ENCODE measurements at places on chromosomes 16 and 17. TPM values are rescaled to one million over a fixed set of nuclear protein-coding genes. Genes with fewer than 3 reads are reported as not detected.

ASIC2 gene
- polyA plus RNA-seq, result 0.13 TPM

TPSG1 gene
- not detected for polyA plus RNA-seq

EVPLL gene
- not detected for polyA plus RNA-seq

CTF1 gene
- 35.9 TPM for polyA plus RNA-seq

ERN2 gene
- not detected for polyA plus RNA-seq

HOXB13 gene
- not detected for polyA plus RNA-seq

YBX2 gene
- polyA plus RNA-seq, result 0.54 TPM

ACSM2B gene
- not detected for polyA plus RNA-seq

TMEM107 gene
- polyA plus RNA-seq, result 18.6 TPM

DNA sequence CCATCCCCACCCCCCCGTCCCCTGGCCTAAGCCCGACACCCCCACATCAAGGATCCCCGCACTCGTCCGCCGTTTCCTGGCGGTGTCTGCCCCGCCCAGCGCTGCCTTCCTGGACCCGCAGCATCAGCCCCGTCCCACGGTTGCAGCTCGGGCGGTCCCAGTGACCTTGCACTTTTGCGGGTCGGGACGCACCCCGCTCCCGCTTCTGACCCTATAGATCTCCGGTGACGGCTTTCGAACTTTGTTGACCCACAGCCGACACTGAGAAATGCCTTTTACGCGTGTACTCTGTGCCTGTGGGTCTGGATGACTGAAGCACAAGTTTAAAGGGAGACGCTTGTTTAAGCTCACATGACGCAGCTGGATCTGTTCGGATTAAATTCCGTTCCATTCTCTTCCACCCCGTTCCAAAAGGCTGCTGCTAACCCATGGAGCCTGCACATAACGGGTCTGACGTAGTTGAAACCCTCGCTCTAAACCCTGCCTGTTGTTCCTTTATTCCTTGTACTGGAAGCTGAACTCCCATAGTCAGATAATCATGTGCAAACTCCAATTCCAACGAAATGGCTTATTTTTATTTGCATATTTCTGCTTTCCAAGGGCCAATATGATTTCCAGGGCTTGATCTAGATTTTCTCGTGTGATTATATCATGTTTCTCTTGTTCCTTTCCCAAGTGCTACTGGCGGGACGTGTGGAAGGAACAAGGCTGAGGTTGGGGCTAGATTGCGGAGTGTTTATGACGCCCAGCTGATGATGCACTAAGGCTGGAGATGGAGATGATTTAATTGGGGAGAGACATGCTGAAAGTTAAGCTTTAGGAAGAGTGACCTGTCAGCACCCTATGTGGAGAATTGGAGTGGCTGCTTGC lies 834 bp downstream of the FLYWCH1 start:
- peak; percentile 47 for DNase-seq

DNA sequence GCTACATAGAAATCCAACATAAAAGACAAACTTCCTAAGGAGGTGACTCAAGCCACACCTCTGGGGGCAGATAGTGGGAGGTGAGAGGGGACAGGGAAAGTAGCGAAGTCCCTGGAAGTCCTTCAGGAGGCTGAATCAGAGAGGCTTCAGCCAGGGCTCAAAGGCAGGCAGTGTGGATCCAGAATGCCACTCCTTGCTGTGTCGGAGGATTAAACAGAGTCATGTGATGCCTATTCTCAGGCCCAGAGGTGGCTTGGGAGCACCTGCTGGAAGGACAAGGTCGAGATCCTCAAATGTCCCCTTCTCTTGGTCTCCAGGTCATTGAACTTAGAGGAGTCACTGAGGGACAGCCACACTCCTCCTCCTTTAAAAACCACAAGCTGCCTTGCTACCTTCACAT lies 391.1 kb downstream of the SOX9 start:
- DNase-seq, result no peak

DNA sequence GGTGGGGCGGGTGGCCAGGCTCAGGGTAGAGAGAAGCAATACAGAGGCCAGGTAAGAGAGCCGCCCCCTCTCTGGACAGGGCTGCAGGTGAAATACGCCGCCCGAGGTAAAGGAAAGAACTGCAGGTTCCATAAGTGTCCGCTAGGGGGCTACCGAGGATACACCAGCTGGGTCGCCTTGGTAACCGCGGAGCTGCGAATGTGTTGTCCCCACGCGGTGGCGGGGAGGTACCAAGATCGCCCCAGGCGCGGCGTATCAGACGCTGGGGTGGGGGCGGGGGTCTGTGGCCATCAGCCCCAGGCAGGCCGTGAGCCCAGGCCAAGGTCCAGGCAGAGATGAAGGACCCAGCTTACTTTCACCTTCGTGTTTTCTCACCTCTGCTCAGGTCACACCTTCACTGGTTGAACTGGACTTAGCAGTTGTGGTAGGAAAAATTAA lies 18.4 kb upstream of the ZFP90 start:
- DNase-seq, result peak; percentile 94

DNA sequence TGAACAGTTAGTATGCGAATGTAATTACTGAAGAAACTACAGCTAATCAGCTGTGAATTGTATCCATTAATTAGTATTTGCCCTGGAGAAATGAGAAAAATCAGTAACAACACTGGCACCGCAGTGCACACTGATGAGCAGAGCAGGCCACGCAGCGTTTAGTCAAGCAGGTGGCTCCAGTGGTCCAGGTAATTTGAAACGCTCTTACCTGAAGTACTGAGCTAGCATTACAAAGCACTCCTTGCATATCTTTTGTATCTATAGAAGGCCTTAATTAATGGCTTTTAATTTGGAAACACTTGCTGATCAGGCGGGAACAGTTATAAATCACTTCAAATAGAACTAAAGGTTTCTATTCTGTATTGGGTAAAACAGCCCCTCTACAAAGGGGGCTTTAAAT lies 76.4 kb downstream of the TOX3 start:
- no peak for DNase-seq

DNA sequence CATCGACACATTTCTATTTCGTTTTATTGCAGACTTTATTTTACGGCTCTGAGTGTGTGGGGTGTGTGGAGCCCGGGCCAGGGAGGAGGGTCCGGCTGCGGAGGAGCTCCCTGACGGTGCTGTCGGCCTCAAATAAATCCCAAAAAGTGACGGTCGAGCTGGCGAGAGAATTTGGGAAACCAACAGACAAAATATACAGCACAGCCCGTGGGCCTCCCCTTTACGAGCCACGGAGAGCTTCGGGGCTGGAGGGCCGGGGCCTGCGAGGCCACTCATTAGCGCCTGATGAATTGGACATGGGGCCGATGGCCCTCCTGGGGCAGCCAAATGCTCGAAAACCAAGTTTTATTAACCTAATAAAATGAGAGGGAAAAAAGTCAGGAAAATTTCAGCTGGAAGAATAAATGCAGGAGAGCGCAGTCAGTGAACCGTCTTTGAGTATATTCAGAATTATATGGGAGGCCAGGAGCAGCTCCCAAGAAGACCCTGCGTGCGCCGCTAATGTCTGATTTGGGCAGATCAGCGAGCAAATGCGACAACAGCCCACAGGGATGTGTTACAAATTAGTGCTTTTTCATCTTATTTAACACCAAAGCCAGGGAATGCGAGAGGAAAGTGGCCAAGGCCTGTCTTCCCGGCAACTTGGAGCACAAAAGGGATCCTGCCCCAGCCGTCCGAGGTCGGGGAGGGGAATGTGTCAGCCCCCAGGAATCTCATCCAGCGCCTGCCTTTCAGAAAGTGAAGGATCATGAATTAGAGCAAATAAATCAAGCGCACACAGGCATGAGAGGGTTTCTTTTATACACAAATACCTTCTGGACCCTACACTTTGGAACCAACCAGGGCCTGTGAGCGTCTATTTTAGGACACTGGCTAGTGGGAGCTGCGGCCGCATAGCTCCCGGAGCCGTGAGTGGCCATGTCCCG lies 249.1 kb downstream of the C16orf95 start:
- DNase-seq, result no peak

- DNase-seq, result no peak
Observed at GRCh38 chr17:46147296-46147695, 45.9 kb downstream of the KANSL1 start.

- peak; percentile 71 for DNase-seq
Observed at GRCh38 chr17:67993998-67994361, 2.3 kb downstream of the C17orf58 start.

- peak; percentile 52 for DNase-seq
Observed at GRCh38 chr16:4383591-4384444, 12.2 kb downstream of the VASN start.

- DNase-seq, result peak; percentile 65
Observed at GRCh38 chr17:1629504-1630310, 1.1 kb upstream of the SLC43A2 start.

GRCh38 chr17:78012428-78012827 lies 53.9 kb downstream of the TNRC6C start:
- DNase-seq, result no peak

DNA sequence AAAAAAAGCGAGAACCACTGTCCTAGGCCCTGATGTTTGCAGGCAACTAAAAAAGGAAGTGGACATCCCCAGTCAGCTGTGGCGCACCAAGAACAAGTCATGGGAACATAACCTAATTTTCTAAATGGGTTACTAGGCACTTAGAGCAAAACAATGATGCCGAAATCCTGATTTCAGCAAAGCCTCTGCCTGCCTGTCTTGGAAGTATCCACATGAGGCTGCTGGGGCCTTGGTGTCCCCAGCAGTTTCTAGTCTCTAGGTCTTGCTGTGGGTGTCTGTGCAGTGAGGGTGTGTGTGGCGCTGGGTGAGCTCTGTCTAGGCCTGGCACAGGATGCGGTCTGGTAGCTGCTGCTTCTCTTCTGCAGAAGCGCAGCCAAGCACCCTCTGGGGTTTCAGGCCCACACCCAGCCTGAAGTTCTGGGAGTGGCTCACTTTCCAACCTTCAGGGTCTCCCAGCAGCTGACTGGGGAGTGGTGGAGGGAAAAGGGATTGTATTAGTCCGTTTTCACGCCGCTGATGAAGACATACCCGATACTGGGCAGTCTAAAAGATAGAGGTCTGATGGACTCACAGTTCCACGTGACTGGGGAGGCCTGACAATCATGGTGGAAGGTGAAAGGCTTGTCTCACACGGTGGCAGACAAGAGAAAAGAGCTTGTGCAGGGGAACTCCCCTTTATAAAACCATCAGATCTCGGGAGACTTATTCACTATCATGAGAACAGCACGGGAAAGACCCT lies 21.1 kb downstream of the STH start:
- DNase-seq, result no peak

DNA sequence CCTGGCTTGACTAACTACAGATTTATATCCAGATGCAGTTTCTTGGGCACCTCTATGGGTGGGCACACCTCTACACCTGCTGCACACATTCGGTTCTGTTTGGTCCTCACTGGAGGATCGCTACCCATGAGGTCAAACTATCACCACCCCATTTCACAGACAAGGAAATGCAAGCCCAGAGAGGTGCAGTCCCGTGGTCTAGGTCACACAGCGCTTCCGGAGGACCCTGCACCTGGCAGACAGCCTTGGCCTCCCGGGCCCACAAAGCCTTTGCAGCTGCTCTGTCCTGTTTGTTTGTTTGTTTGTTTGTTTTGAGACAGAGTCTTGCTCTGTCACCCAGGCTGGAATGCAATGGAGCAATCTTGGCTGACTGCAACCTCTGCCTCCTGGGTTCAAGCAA lies 39.3 kb upstream of the JPH3 start:
- no peak for DNase-seq

DNA sequence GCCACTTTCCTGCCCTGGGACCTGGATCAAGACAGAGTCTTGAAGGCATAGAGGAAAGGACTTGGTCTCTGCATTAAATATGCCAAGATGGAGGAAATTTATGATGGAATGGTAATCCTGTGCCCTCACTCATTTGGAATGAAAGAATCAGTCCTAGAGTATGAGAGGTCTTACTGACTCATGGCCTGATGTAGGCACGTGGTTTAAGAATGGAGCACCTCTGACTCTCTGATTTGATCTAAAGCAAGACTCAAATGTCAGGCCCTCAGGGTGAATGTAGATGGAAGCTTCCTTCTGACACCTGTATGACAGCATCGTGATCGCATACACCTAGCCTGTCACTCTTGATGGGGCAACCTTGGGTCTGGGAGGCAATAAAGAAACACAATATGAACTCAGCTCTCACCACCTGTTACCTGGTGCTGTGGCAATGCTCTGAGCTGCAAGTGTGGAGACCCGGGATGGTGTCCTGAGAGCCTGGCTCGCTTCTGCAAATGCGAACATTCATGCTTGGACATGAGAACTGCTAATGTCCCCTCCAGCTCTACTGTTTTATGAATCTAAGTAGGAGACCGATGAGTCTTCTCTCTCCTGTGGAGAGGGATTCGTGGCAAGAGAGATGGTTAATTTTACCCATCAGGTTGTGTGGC lies 229.9 kb downstream of the ABCC12 start:
- no peak for DNase-seq

DNA sequence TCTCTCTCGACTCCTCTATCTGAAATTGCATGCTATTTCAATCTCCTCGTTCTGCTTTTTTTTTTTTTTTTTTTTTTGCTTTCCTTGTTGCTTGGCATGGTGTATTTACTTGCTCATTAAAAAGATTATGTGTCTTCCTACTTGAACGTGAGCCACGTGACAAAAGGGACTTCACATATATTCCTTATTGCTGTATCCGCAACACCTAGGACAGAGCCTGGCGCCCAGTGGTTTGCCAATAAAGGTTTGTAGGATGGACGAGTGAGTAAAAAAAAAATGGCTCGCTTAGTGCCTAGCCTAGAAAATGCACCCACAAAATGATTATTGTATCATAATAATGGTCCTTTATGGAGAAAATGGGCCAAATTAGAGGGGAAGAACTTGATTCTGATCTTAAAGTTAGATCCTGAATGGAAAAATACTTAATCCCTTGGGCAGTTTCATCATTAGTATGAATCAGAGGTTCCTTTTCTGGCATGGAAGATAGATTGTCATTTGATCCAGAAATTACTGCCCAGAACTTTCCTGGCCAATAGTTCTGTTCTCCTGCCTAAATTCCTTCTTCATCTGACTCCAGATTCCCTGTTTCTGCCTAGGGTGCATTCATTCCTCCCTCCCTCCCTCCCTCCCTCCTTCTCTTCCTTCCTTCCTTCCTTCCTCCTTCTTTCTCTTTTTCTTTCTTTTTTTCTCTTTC lies 13.6 kb upstream of the TMEM220 start:
- DNase-seq, result no peak

DNA sequence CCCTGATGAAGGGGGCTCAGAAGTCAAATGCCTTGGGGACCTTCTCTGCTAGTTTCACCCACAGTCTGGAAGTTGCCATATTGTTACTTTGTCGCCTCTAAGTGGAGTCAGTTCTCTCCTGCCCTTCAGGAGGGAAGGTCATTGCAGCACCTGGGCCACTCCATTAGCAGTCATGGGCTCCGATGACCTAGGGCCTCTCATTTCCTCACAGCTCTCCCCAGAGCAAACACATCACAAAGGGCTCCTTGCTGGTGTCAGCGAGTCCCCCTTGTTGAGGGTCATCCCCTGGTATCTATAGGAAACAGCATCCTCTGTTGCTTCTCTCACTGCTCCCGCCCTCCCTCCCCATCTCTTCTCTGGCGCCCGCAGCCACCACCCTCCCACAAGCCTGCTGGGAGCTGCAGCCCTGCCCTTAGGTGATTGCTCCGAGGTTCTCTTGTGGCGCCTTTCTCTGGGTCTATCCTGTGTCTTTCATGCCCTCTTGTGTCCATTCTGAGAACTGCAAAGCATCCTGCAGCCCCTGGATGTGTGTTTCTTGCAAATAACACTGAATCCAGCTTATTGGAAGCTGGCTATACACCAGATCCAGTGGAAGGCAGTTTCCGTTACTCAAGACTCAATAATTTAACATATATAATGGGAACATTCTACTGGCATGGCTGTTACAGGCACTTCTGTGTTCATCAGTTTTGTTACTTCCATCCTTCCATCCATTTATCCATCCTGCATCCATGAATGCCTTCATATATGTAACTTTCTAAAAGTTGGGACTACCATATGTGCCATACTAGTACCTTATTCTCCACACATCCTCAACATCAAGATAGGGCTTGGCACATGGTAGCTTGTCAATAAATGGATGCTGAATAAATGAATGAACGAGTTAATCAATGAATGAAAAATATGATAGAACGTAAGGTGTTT lies 21.2 kb downstream of the PDILT start:
- DNase-seq, result peak; percentile 65

GRCh38 chr16:72938795-72939164 lies 109.1 kb downstream of the ZFHX3 start:
- DNase-seq, result no peak
